ENCODE measurements at places on chromosomes 1 and 21.
A peak's percentile ranks its signal among the peaks of the same experiment; 100 is the strongest.

DNA sequence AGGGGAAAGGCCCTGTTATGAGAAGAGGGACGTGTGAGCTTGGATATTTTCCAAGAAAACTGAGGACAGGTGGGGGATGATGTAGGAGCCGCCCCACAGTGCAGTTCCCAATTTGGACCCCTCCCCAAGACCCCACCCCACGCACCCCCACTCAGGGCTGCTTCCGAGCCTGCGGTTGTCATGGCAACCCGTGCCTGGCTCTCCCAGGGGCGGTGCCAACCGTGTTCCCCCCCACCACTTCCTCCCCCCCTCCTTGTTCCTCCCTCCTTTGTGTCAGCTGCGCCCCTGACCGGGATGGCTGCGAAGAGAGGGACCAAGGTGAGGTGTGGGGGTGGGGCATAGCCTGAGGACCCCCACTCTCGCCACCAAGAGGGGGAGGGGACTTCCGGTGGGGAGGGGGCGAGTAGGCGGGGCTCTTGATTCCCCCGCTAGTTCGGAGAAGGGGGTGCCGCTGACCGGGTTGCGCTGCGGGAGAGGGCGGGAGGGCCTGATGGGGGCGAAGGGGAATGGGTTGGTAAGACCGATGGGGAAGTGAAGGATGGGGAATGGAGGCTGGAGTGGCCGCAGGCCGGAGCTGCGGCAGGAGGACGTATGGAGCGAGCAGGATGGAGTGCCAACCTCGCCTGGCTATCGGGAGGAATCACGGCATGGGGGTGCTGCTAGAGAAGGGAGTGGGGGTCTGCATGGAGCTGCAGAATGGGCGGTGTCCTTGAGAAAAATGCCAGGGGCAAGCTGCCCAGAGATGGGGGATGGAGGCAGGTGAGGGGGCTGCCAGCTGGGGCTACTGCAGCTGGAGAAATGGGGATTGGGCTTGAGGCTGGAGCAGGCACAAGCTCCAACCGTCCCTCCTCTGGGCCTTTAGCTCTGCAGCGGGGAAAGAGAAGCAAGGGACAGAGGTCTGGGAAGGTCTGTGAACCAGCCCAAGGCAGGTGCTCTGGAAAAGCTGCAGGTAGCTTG, 953 bp downstream of the TRIM46 start:
- DNase-seq: peak; percentile 70

GRCh38 chr1:9594471-9595155, 5.9 kb downstream of the TMEM201 start:
- DNase-seq: no peak

- DNase-seq: no peak
These were observed 59.1 kb downstream of the GLUL start for GRCh38 chr1:182332261-182333060.

DNA sequence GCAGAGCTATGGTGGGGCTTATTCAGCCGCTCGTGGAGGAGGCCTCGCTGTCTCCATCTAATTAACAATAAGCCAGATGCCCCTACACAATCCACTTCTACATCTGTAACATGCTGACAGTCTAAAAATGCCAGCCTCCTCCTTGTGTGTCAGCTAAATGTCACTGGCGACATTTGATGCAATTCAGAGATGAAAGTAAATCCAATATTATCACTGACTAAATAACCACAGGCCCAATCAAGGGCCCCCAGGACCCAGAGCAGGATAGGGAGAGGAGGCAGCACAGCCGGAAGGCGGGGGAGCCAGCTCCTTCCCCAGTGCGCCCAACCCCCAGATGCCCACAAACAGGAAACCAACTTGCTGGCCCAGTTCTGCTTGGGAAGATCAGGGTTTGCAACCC, 76.6 kb downstream of the DMRTA2 start:
- no peak for DNase-seq

GRCh38 chr1:61636814-61637213, 88.1 kb downstream of the TM2D1 start:
- no peak for DNase-seq

DNA sequence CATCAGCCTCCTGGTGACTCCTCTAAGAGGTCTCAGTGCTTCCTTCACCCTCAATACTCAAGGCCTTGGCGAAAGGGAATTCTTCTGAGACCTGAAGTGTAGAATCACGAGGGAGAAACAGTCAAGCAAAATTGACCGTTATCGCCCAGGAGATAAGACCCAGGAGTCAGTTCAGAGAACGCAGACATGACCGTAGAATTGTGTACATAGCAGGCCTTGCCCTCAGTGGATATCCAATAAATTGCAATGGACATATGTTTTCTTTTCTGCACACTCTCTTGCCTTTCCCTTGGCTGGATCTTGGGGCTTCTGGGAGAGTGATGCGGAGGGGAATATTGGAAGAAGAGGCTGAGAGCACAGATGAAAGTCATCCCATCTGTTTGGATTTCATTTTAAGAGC, 15.7 kb upstream of the ETS2 start:
- no peak for DNase-seq

- no peak for DNase-seq
These were observed 4.0 kb upstream of the CAP1 start for GRCh38 chr1:40036574-40036973.

DNA sequence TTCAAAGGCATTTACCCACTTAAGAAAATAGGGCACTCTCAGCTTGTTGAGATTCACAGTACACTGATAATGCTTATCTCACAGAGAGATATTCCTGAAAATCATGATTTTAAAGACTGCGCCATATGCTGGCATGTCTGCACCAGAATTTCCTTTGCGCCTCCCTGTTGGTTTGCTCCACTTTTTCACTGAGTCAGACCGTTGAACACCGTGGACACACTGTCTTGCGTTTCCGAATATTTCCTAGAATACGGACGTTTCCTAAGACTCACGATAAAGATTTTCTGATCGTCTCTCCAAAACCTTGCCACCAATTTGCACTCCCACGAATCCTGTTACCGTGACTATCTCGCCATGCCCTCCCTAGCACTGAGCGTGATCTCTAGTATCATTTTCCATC, 497 bp upstream of the C1orf115 start:
- DNase-seq: no peak

Data from CD4-positive, alpha-beta T cell treated with Interleukin-6 at 100 ng/mL for 8 hours (primary cell).